ENCODE measurements at places on chromosomes 3 and 15.

DNA sequence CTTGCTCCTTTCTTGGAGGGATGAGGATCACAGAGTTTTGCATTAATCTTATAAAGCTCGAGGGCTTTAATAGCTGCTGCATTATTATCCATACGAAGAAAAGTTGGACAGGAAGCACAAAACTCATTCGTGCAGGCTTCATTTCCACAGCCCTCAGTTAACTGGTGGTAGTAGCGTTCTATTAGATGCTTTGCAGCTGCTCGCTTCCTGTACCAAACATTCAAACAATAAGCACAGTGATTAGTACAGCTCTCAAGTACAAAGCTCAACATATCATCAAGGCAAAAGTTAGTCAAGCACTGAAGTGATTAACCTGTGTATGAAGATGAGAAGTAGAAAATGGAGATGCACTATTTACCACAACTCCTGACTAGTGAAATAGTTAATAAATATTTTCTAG is 63.3 kb downstream of the UBE3A start:
- DNase-seq: no peak

DNA sequence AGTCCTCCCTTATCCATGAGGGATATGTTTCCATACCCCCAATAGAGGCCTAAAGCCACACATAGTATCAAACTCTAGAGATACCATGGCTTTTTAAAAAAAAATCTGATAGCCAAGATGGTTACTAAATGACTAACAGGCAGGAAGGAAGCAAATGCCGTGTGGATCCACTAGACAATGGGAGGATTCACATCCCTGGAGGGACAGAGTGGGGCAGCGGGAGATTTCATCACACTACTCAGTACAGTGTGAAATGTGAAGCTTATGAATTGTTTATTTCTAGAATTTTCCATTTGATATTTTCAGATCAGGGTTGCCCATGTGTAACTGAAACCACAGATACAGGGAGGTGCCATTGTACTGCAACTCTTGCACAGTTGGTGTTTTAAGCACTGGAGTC is 826.6 kb downstream of the SQOR start:
- DNase-seq: no peak

GRCh38 chr15:48644467-48644826 is 1.1 kb downstream of the FBN1 start:
- DNase-seq: no peak

- DNase-seq: no peak
These were observed 15.8 kb upstream of the SLC27A2 start for GRCh38 chr15:50166216-50166615.

DNA sequence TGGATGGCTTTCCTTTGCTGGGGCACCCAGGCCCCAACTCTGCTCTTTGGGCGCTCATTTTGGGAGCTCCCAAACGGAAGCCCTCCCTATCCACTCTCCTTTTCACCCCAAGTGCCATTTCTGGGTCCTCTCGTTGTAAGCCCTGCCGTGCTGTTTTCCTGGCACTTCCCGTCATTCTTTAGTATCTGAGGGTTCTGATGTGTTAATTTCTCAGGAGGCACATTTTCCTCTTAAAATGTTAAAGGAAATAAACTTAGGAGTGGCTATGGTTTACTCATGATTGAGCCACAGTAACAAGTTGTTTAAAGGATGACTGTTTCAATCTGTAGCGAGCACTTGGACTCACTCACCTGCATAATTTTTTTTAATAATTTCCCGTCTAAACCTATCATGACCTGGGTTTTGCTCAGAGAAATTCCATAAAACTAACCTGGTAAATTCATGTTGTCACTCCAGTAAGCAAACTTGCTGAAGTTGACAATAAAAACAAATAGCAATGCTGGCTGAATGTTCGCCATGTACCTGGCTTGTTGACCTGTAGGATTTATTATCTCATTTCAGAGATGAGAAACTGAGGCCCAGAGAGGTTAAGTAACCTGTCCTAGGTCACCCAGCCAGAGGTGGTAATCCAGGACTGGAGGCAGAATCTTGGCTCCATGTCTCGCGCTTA is 10.6 kb downstream of the ALDH1A3 start:
- DNase-seq: no peak

- DNase-seq: no peak
These were observed 73.0 kb downstream of the SCN10A start for GRCh38 chr3:38743043-38743442.

- peak; percentile 36 for DNase-seq
These were observed 79.8 kb upstream of the NR2E3 start for GRCh38 chr15:71730277-71731144.

DNA sequence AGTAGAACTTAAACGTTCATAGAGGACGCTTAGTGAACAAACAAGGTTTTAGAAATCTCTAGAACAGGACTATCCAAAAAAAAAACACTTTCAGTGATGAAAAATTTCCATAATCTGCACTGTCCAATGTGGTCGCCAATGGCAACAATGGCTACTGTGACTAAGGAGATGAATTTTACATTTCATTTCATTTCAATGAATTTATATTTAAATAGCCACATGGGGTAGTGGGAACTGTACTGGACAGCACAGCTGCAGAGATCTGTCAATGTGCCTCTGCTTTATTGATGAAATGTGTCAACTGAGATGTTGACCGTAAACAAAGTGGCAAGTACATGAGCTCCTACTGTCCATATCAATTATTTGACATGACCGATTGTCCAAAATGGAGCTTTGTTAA is 222.5 kb downstream of the MAGI1 start:
- DNase-seq: no peak

DNA sequence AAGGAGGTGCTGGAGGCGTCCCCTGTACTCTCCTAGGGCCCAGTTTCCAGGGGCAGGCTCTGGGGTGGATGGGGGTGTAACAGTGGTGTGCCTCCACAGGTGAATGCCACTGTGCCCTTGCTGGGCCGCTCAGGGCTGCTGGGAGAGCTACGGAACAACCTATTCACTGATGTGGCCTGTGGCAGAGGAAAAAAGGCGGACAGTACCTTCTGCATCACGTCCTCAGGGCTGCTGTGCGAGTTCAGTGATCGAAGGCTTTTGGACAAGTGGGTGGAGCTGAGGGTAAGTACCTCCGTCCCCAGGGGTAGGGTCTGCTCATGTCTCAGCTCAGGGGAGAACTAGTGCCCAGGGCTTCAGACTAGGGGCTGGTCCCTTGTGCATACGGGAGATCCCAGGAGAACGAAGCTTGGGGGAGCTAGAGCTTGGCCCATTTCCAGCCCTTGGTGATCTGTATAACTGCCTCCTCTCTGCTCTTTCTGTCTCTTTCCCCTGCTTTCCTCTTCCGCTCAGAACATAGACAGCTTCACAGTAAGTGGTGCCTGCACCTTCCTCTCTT is 15.0 kb upstream of the JMJD7 start:
- DNase-seq: no peak

GRCh38 chr3:117444175-117444574 is 734.6 kb downstream of the TUSC7 start:
- no peak for DNase-seq

- DNase-seq: peak; percentile 77
These were observed 27.6 kb upstream of the CXCR6 start for GRCh38 chr3:45915518-45916231.

DNA sequence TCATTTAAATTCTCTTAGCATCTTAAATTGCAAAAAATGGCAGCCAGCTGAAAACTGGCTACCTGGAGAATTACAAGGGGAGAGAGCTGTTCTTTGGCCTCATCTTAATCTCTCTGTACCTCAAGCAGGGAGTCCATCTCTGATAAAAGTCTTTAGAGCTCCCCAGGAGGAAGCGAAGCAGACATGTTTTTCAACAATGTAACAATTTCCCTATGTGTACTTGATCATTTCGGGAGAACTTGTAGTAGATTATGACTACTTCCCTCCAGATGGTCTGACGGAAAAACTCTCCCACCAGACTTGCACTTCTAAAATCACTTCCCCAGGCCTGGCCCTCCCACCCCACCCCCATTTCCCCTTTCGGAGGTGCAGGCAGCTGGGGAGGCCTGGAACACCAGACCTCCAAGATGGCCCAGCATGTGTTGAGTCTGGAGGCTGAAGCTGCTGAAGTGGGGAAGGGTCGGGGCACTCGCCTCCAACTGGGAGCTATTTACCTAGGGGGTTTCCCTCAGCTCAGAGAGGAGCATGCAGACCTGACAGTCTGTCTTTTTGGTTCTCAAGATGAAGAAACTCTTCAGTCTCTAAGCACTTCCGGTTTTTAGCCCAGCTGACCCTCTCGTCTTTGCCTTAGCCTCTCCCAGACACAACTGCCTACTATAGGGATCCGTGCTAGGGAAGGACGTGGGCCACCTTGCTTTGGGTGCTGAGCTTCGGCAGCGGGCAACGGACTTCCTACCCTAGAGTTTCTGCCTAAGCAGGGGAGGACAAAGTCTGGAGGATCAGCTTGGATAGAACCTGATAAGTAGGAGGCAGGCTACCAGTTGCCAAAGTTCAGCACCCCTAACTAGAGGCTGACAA is 164.0 kb upstream of the TBL1XR1 start:
- DNase-seq: no peak

GRCh38 chr15:77642793-77643430 is 10.2 kb upstream of the LINGO1 start:
- no peak for DNase-seq

DNA sequence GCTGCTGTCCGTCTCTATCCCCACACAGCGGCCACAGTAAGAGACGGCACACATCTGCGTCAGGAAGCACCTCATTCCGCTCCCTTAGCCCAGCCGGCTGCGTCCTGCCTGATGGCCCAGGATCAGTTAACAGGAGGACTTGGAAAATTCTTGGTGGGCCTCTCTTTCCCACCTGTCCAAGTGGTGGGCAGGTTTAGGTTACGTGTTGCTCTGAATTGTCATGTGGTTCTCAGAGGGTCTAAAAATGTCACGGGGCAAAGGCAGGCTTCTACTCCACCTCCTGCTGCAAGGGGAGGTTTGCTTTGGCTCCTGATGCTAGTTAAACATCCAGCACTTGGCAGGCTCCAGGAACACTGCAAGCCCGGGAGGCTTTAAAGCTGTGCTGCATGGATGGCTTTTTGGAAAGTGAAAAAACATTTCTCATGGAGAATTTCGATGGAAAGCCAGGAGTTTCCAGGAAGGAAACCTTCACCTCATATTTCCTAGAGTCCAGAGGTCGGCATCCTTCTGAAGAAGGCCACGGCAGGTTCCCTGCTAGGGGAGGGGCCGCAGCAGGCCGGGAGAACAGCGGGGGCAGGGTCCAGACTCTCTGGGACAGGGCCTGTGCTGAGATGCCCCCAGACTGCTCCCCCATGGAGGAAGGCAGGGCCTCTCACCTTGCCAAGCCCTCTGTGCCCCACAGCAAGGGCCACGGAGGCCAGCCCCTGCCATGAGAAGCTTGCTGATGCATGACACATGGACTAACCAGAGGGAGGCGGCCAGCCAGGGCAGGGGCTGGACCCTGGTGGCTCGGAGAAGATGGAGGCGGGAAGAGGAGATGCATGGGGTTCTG is 10.8 kb downstream of the CTSH start:
- peak; percentile 14 for DNase-seq

DNA sequence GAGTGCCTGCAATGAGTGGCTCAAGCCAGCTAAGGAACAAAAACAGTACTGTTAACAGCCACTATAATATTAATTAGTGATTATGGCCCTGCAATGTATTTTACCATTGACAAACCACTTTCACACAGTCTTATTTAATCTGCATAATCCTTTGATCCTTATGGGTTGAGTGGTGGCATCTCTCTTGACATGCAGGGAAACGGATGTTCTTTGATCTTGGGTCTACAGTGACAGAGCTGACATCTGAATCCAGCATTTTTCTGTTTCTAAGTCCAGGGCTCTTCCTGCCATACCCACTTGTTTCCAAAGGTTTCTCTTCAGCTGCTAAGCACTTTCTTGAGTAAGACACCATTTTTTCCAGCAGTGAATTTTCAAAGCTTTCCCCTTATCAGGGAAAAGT is 277.7 kb upstream of the ROPN1 start:
- DNase-seq: no peak

DNA sequence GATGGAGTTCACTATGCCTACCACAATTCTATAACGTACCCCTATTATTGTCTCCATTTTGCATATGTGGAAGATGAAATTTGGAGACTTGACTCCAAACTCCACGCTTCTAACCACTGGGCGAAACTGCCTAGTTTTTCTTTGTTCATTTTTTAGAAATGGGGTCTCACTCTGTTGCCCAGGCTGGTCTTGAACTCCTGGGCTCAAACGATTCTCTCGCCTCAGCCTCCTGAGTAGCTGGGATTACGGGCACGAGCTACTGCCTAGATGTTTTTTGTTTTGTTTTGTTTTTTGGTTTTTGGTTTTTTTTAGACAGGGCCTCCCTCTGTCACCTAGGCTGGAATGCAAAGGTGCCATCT is 584 bp upstream of the RPL32 start:
- no peak for DNase-seq

DNA sequence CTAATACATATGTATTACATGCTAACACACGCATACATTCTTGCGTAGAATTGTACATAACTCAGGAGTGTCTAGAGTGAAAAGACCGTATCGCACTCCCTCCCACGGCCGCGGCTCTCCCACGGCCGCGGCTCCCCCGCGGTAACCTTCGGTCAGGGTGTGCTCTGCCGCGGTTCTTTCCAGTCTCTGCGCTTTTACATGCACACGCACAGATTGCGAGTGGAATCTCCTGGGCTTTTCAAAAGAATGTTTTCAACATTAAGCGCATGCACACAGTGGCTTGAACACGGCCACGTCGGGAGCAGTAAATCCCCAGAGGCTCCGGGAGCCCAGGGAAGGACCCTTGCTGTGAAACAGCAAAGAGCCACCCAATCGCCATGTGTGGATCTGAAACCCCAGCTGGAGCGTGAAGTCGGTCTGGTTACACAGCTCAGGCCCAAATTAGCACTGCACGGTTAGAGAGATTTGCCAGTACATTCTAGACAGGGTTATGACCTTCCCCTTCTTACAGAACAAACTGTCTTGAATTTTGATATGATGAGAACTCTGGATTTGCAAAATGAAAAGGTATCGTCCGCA is 805 bp upstream of the RGMA start:
- DNase-seq: no peak

DNA sequence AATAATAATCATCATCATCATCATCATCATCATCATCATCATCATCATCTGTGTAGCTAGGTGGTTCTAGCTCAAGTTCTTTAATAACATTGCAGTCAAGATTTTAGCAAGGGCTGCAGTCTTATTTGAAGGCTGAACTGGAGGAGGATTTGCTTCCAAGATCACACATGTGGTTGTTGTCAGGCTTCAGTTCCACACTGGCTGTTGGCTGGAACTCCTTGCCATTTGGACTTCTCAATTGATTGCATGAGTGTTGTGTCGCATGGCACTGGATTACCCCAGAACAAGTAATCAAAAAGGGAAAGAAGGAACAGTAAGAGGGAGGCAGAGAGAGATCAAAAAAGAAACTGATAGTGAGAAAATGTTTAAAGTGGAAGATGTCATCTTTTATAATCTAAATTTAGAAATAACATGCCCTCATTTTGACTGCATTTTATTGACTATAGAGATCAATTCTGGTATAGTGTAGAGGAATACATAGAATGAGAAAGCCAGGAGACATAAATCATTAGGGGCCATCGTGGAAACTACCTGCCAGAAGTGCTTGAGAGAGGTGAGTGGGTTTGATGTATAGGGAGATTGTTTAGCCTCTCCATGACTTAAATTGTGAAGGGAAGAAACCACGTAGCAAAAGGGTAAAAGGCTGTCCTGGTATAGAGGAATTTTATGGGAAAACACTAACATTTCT is 346.6 kb upstream of the RBMS3 start:
- no peak for DNase-seq

- DNase-seq: no peak
These were observed at the start of gene PYDC2 for GRCh38 chr3:191461113-191461595. Gene PYDC2 (plus strand): TSS chr3:191461163. CDS start chr3:191461163, 0 bp downstream.

Data from activated naive CD4-positive, alpha-beta T cell treated with anti-CD3 and anti-CD28 coated beads, Interleukin-2, amount 10 ng/mL, durations not matched to agents 7 days and 5 days (primary cell).